ENCODE measurements at places on chromosomes 1 and 21.
A peak's percentile ranks its signal among the peaks of the same experiment; 100 is the strongest.

- DNase-seq = no peak
These were observed 213.0 kb downstream of the LMX1A start for GRCh38 chr1:165143437-165144065.

DNA sequence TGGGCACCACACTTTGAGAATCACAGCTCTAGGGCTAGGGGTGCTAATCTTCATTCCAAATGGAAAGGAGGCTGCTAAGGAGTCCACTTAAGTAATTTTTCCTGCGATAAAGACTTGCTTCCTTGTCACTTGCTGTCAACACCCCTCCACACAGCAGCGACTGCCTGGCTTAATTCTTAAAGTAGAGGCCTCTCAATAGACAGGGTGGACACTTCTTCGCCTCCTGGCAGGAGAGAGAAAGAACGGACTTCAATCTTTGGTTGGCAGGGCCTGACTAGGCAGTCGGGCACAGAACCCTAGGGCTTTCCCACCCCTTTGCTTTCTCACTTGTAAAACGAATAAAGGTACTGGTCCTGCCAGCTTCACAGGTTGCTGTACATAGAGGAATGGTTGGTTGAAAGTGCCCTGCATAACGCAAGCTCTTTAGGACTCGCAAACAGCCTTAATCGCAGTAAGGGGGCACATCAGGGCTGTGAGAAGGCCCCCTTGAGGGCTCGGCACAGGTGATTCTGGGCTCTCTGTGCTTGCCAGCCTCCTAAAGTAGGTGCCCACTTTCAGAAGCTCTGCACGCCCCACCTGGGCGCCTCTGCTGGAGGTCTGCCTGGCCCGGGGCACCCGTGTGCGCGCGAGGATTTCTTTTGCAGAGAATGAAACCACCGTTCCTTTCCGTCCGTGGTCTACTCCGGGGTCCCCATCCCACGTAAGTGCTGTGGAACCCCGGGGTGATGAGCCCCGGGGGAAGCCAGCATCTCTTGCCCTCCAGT, 47.6 kb upstream of the CD34 start:
- DNase-seq = no peak

- DNase-seq = no peak
These were observed 14.2 kb upstream of the SPOCD1 start for GRCh38 chr1:31830065-31830464.

- DNase-seq = no peak
These were observed 1.2 kb downstream of the PIK3C2B start for GRCh38 chr1:204493145-204493983.

- DNase-seq = no peak
These were observed 33.5 kb upstream of the TTC34 start for GRCh38 chr1:2834741-2835564.

- no peak for DNase-seq
These were observed 8.2 kb upstream of the ST6GALNAC3 start for GRCh38 chr1:76066394-76066793.

DNA sequence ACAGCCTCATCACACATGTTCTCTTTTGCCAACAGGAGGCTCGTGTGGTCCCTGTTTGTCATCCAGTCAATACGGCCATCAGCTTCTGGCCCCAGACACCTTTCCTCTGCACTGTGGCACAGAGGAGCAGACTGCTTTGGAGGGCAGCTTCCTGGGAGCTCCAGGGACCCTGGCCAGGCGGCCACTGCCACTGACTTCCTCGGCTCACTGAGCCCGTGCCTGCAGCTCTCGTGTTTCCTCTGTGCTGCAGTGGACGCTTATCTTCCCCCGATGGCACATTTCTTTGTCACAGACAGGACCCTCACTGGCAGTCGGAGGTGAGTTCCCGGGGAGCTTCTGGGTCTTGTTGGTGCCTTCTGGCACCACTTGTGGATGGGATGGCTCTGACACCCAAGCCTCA, 67.0 kb upstream of the DIRAS3 start:
- no peak for DNase-seq

DNA sequence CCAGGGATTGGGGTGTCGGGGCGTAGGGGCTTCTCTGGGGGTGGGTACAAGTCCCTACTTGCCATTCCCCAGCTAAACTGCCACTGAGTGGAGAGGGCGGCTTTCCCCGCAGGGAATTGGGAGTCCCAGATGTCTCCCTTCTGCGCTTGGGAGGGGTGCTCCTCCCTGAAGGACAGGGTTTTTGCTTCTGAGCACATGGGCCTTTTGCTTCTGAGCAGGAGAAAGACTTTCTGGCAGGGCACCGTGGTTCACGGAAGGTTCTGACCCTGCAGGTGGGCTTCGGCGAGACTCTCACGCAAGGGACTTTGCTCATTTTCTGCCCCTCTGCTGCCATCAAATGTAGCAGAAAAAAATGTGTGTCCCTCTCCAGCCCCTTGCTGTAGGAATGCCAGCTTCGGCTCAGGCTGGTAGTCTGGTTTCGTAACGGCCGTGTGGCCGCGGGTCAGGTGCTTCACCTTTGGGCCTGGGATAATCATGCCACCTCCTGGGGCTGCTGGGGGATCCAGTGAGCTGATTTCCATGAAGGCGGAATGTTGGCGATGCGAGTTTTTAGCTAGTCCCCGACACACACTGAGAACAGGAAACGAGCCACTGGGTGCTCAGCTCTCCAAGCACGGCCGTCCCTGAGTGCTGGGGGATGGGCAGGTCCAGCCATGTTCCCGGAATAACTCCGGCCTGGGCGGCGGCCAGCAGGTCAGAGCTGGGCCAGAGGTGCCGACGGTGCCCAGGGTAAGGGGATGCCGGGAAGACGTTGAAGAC, 364.0 kb downstream of the CAMTA1 start:
- no peak for DNase-seq

GRCh38 chr1:13549521-13549920, 34.1 kb upstream of the PDPN start:
- no peak for DNase-seq

DNA sequence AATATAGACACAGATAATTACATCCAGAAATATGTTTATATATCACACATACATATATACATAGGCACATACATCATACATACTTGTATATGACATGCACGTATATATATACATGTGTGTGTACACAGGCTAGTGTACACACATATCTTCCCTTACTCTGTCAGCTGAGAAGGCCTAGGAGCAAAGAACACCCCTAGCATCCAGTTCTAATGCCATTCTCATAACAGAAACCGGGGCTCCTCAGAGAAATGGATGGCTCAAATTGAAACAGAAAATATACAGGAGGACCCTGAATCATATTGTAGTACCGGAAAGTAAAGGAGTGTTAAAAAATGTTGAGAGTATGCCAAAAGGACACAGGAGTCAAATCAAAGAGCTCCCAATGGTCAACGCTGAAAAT, 19.7 kb upstream of the HYI start:
- no peak for DNase-seq

DNA sequence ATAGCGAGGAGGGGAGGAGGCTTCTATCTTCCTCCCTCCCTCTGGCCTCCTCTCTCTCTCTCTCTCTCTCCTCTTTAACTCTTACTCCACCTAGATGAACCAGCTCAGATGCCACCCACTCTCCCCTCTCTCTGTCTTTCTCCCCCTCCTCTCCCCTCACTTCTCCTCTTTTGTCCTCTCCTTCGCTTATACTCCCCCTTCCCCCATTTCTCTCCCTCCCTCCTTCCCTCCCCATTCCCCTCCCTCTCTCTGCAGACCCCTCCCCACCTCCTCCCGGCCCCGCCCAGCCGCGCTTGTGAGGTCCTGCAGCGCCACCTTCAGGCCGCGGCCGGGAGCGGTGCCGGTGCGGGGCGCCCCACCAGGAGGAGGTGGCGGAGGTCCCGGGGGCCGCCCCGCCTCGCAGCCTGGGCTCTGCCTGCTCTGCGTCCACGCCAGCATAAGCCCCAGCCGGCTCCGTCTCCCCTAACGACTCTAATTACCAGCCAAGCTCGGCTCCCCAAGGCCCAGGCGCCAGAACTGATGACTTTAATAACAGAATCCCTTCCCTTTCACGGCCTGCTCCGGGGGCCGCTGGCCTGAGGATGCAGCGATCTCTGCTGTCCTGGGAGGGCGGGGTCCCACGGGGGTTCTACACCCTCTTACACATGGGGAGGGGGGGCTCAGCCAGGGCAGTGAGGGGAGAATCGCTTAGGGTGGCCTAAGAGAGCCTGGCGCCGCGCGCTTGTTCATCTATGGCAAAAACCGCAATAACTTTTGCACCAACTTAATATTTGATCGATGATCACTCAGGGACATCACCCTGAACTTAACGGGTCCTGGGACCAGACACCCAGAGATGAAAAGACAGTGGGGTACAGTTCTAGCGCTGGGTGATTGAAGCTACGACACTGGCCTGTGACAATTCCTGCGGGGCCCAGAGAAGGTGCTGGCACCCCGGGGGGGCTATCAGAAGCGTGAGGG, 637.3 kb downstream of the MATN1 start:
- DNase-seq = no peak

DNA sequence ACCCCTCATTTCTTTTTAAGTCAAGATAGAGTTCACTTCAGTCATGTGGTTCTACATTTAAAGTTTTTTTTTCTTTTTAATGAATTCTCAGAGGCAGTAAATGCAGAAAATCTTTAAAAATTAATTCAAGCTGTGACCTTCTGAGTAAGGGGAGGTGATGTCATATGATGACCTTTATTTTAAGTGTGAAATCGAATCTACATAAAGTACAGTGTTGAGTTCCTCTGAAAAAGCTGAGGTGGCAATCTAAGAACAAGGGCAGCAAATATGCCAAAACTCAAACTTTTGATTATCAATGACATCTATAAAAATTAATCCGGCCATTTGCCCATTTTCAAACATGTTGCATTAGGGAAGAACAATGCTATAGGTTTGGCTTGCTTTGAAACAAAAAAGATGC, 173.5 kb downstream of the CDC7 start:
- DNase-seq = no peak

DNA sequence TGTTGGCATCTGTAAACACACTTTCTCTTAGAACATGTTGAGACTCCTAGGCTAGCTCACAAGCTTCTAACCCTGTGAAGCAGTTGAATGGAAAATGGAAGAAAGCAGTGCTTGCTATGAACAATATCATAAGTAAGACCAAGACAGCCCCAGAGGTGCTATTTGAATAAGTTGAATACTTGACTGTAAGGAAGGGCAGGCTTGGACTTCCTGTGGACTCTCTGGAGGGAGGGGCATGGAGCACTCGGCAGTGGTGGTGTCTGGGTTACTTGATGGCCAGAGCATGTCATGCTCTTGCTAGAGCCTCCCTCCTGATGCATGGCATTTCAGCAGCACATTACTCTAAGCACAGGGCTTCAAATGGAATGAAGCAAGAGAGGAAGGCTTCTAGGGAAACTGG, 60.0 kb downstream of the MRPS6 start:
- DNase-seq = no peak

DNA sequence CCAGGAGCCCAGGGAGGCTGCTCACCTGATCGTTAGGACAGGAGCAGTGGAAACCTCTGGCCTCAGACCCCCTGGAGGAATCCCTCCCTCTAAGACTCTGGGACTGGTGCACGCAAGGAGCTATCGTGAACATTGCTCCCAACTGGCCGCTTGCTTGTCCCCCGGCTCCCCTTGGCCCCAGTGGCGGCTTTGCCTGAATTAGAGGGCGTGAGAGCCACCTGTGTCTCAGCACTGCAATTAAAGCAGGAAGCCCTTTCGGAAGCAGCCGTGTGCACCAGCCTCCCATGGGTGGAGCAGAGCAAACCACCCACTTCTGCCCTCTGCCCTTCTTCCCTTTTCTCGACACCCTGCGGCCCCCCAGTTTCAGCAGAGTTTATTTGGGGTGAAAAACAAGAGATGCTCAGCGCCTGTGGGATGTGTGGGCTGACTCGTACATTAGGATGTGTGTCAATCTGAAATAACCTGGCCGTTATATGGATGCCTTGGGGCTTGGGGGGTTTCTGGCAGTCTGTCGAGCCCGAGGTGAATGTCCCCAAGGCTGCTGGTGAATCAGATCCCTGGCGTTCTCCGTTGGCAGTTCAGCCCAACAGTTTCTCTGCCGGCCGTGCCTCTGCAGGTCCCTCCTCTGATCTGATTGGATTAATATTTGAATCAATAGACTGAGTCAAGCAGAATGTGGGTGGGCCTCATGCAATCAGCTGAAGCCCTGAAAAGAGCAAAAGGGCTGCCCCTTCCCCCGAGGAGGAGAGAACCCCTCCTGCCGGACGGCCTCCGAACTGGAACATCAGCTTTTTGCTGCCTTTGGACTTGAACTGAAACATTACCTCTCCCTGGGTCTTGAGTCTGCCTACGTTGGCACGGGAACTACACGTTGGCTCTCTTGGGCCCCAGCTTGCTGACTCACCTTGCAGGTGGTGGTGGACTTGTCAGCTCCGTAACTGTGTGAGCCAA, 7.3 kb upstream of the UMODL1 start:
- DNase-seq = no peak

DNA sequence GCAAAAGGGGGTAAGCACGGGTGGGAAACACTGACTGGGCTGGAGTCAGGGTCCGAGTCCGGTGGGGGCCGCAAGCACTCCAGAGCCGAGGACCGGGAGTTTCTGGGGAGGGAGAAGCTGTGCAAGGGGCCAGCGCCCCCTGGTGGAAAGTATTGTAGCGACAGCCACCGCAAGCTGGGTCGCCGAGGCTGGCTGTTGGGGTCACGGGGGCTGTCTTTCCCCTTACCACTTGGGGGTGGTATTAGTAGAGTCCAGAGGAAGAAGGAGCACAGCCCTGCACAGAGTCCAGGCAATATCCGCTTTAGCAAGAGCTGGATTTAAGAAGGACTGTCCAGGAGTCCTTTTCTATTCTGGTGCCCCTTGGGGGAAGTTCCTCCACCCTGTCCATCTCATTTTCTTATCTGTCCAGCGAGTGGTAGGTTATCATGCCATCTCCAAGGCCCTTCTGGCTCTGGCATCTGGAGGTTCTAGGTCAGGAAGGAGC, 17.9 kb upstream of the ETV3 start:
- DNase-seq = peak; percentile 55

GRCh38 chr1:115436596-115436995, 98.5 kb upstream of the NGF start:
- DNase-seq = no peak

- DNase-seq = no peak
These were observed 102.2 kb downstream of the TSEN15 start for GRCh38 chr1:184153731-184154130.

DNA sequence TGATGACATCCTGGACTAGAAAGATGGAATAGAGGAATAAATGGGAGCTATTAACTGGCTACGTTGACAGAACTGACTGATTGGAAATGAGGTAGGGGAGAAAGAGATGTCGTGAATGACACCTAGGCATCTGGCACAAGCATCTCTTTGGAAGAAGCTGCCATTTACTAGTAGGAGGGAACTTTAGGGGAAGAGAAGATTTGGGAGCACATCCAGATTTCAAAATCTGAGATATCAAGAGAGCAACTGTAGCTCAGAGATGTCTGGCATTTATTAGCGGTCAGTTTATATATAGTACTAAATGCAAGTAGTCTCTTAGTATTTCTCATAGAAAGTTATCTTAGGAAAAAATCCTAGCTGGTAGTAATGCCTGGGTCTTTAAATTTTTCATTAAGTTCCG, 131.9 kb upstream of the C1orf105 start:
- DNase-seq = no peak

GRCh38 chr1:10553118-10553517, 78.4 kb downstream of the PEX14 start:
- DNase-seq = no peak

DNA sequence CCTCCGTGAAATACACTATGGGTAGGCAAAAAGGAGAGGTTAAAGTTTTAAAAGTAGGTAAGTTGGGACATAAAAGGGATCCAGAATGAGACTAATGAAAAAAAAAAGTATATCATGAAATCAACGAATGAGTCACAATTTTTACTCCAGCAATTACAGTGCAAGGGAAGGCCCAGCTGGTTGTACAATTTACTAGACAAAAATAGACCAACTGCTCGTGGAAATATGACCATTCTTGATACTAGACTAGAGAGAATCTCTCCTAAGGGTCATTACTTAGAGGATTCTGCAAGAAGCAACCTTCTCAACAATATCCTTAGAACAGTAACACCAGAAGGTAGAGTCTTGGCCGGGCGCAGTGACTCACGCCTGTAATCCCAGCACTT, 55.1 kb upstream of the EFHD2 start:
- no peak for DNase-seq
